GM03348 (cell line): ENCODE measurements at places on chromosomes 1 and 21.

DNA sequence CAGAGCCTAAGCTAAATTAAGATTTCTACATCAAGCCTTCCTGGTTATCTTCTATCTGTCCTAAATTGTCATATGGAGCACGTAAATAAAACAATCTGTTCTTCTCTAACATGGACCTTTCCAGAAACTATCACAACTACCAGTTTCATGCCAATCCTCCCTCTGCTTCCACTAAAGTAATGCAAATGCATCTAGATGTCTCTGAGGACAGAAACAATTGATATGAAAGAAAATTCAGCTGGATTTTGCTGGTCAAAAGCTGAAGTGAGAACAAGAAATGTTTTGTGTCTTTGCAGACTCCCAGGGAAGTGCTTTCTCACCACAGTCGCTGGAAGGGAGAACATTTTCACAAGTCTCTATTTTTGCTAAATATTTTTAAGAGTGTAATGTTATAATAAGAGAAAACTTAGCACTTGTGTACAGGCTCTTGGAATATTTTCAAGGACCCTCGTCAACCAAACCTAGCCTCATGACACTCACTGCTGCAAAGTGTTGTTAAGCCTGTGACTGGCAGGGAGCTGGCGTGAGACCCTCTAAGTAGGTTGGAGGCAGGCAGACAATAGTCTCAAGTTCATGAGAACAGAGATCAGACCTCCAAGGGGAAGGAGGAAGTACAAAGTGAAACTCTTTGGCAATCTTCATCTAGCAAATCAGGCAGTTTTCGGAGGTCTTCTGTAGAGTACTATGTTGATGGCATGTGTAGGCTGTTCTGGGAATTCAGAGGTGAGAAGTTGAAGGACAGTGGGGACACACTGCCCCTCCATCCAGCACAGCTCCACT, 38.8 kb downstream of the DNASE2B start:
- DNase-seq: no peak

- no peak for DNase-seq
Observed at GRCh38 chr1:81439046-81439823, 361.5 kb upstream of the ADGRL2 start.

DNA sequence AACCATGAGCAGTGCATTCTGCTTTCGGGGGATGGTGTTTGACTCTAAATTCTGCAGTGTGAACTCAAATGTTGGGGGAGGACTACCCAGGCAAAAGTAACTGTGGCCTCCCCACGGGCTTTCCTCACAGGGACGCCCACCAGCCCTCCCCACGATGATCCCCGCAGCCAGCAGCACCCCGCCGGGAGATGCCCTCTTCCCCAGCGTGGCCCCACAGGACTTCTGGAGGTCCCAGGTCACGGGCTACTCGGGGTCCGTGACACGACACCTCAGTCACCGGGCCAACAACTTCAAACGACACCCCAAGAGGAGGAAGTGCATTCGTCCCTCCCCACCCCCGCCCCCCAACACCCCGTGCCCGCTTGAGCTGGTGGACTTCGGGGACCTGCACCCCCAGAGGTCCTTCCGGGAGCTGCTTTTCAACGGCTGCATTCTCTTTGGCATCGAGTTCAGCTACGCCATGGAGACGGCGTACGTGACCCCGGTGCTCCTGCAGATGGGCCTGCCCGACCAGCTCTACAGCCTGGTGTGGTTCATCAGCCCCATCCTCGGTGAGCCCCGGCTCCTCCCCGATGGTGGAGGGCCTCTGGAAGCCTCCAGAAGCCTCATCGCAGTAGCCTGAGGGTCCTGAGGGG, 6.4 kb downstream of the SLC45A1 start:
- no peak for DNase-seq

GRCh38 chr1:237867380-237867888, 23.3 kb downstream of the ZP4 start:
- DNase-seq: no peak
